ENCODE measurements at places on chromosomes 1 and 21.

DNA sequence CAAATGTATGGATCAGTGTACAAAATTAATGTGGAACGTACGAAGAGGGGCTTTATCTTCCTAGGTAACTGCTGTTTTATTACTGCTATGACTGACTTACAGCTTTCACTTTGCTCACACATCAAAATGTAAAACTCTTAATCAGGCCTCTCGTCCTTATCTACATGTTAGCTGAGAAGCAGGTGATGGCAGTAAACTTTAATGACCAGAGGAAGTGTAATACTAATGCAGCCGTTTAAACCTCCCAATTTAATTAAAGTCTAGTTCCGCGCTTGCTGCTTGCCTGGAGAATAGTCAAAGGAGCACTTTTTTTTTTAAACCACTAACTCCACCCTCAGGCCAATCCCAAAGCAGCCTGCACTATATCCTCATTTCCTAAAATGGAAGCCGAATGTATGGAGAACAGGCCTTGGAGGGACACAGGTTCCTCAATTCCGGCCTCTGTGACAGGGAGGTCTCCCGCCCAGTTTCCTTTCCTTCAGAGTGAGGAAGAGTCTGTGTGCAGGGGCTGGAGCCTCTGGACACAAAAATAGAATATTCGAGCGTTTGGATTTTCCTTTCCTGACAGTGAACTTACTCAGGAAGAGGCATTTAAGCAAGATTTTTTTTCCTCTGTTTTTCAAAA, 36.7 kb upstream of the RASAL2 start:
- peak; percentile 56 for DNase-seq

- peak; percentile 40 for DNase-seq
Measured at GRCh38 chr1:241838897-241839296, 9.1 kb upstream of the EXO1 start.

DNA sequence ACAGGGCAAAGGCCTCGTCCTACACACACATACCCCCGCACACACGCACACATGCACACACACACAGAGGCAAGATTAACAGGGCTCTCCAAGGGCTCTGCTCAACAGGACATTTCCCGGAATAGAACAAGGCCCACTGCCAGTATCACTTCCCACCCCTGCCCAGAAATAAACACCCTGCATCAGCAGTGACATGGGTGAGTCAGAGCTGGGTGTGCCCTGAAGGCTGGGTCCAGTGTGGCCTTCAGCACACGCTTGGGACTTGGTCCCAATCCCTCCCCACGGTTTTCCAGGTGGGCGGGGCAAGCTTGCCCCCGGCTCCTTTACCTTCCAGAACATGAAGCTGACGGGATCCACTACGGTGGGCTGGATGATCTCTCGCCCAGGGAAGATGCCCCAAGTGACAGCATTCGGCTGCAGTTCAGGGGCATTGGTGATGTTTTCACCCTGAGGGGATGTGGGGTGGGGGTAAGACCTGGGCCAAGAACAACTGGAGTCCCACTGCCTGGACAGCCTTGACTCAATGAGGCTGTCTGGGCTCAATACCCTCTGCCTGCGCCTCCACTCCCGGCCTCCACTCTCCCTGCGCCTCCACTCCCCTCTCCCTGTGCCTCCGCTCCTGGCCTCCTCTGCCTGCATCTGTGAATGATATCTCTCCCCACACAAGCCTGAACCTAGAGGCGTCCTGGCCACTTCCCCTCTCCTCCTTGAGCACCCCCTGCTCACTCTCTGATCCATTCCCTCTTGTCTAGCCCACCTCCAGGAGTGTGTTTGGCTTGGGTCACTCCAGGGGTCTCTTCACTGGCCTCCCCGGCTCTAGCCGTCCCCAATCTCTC, 14.7 kb downstream of the MTHFR start:
- peak; percentile 83 for DNase-seq

DNA sequence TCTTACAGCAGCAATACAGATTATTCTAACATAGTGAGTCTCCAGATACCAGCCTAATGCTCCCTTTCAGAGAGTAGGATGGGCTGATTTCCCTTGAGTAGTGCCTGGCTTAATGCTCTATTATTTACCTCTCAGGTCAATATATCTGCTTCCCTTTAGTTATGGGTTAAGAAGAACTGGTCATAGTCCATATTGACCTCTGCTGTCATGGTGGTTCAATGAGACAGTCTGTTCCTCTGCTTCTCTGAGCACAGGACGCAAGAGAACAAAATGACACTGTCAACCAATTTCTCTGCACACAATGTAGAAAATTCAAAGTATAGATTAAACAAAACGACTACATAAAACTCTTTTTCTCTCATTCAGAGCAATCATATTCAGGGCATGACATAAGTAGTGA, 2.9 kb downstream of the MRAP start:
- DNase-seq, result no peak

GRCh38 chr1:228963795-228964177, 228.5 kb downstream of the RHOU start:
- no peak for DNase-seq

- no peak for DNase-seq
Measured at GRCh38 chr1:182715531-182715930, 31.1 kb upstream of the RGS8 start.

DNA sequence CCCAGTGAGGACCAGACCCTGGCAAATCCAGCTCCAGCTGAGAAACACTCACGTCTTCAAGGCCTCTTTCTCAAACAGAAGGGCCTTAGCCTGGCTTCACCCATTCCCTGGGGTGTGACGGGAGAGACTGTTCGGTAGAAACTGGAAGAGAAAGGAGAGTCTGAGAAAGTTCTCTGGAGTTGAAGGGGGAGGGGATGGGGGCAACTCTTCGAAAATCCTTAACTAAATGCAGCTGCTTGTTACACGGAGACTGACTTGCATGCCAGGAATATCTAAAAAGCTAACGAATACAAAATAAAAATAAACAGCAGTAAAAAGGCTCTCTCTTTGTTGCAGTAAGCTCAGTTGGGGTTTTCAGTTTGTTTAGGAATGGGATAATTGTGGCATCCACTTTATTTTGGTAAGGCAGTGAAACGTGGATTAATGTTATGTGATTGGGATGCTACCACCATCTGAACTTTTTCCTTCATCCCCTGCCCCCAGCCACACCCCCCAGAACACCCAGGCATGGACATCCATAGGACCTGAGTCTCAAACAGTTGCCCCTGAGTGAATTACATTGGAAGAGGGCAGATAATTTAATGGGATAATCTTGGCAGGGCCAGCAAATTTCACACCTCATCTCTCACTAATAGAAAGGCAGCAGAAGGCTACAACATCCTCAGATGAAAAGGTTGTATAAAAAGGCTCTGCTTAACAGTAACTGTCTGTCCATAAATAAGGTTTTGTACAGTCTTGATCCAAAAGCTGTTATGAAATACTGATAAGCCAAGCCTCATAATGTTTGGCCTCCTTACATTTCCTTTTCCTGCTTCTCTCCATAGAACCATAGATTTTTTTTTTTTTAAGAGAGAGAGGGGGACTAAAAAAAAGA, 5.8 kb downstream of the ROR1 start:
- no peak for DNase-seq

GRCh38 chr1:75640137-75640536, 29.2 kb upstream of the SLC44A5 start:
- no peak for DNase-seq

DNA sequence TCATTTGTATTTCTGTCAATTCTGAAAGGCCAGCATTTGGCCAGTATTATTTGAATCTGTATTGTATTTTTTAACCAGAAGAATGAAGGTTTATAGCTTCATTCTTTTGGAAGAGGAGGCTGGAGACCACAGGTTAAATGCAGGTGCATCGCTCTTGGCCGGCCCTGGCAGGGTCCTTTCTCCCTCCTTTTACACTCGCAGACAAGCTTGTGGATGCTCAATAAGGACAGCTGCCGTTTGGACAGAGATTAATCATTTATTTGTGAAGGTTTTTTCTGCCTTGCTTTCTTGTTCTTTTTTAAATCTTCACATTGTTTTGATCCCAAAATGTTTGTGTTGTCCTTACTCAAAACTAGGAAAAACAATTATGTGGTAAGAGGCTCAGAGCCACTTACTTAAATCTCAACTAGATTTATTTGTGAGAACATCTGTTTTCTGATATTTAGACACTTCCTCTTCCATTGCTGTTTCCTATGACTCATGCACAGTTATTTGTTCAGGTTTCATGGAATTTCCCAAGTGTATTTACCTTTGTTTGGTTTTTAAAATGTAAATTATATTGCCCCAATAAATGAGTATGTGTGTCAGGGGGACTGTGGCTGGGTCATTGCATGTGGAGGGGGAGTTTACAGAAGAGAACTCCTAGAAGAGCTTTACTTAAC, 46.7 kb upstream of the LAMC2 start:
- DNase-seq, result no peak

DNA sequence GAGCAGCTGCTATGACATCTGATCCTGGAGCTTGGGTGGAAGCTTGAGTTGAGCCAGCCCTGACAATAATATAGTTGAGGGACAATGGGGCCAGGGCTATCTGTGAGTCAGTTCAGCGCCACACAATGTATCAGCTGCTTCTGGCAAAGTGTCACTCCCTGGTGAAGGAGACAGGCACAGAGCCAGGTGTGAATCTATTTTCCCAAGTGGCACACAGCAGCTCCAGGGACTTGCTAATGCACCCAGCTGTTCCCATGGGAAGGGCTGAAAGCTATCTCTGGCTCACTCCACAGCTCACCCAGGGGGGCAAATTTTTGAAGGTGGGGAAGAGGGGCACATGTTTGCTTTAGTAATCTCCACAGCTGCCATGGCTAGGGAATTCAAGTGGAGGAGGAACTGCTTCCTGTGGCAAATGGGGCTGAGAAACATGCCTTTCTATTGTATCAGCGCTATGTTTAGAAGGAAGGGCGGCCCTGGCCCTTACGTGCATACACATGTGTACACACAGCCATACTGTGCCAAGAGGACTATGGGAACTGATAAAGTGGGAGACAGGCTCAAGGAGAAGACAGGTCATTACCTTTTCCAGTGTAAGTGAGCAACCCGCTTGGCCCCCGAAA, 2.2 kb downstream of the CYB5R1 start:
- DNase-seq, result no peak

- DNase-seq, result peak; percentile 90
Measured at GRCh38 chr21:37208056-37208721, 58.9 kb downstream of the VPS26C start.

- DNase-seq, result no peak
Measured at GRCh38 chr1:93448292-93448982, 519 bp downstream of the FNBP1L start.

- peak; percentile 7 for DNase-seq
Measured at GRCh38 chr1:172499636-172500141, 33.3 kb upstream of the SUCO start.

GRCh38 chr1:165960136-165960535, 132.7 kb downstream of the UCK2 start:
- DNase-seq, result no peak

Data from inflammatory macrophage (primary cell).